ENCODE measurements at places on chromosomes 12 and 14. TPM values are rescaled to one million over a fixed set of nuclear protein-coding genes. Genes with fewer than 3 reads are reported as not detected.

MUCL1 gene
- total RNA-seq: not detected

EGLN3 gene
- total RNA-seq: 2.3 TPM

KRT7 gene
- 8.0 TPM for total RNA-seq

SPTB gene
- total RNA-seq: 0.33 TPM

GALNT8 gene
- 0.25 TPM for total RNA-seq

PTPRQ gene
- 0.08 TPM for total RNA-seq

C14orf119 gene
- total RNA-seq: 16.1 TPM

LRRC10 gene
- not detected for total RNA-seq
